ENCODE measurements at places on chromosomes 2 and 18.
A peak's percentile ranks its signal among the peaks of the same experiment; 100 is the strongest.

DNA sequence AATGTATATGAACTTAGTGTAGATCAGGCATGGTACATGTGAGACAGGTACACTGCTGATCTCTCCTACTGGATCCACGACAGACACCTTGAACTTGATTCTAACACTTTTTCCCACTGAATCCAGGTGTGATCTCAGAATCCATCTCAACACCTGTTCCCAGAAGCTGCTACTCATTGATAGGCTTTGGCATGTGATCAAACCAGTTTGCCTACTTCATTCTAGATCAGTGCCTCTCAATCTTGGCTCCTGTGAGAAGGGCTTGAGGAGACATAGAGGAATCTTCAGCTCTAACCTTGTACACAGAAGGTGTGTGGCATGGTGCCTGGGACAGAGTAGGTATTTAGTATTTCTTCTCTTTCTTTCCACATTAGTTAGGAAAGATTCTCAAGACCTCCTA lies 212.3 kb upstream of the ATP5MC3 start:
- no peak for DNase-seq

GRCh38 chr2:73716543-73717250 lies 20.4 kb downstream of the TPRKB start:
- no peak for DNase-seq

DNA sequence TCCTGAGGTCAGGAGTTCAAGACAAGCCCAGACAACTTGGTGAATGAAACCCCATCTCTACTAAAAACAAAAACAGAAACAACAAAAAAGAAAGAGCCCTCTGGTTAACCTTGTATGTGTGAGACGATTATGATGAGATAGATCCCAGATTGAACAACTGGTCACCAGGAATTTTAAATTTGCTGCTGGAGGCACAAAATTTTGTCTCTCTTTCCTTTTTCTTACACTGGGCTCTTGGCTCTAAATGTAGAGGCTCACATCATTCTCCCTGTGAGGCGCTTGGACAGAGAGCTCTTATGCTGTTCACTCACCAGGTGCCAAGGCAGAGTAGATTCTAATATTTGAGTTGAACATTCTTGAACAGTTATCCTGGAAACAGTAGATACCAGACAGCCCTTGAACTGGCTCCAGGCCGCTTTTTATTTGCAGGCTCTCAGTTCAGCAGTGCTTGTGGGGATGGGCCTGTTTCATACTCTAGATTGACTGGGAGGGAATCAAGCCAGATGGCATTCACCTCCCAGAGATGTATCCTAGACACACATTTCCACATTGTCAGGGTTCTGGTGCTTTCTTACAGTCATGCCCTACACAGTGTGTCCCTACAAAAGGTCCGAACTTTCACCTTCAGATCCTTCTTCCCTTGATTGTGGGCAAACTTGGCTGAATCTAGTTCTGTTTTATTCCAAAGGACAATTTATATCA lies 1159.6 kb downstream of the RPIA start:
- no peak for DNase-seq

DNA sequence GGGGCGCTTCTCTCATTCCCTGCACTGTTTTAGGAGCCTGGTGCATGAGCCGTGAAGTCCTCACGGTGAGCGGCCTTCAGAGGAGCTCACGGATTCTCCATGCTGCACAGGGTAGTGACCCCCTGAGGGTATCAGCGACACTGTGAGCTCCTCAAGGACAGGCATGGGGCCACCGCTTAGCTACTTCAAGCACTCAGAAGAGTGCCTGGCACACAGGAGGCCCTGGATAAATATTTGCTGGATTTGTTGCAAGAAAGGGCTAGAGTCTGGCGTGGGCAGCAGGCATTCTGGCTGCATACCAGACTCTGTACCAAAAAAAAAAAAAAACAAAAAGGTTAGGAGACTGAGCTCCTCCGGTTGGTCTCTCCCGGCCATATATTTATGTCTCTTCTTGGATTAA lies 5.7 kb upstream of the MBP start:
- DNase-seq: no peak

DNA sequence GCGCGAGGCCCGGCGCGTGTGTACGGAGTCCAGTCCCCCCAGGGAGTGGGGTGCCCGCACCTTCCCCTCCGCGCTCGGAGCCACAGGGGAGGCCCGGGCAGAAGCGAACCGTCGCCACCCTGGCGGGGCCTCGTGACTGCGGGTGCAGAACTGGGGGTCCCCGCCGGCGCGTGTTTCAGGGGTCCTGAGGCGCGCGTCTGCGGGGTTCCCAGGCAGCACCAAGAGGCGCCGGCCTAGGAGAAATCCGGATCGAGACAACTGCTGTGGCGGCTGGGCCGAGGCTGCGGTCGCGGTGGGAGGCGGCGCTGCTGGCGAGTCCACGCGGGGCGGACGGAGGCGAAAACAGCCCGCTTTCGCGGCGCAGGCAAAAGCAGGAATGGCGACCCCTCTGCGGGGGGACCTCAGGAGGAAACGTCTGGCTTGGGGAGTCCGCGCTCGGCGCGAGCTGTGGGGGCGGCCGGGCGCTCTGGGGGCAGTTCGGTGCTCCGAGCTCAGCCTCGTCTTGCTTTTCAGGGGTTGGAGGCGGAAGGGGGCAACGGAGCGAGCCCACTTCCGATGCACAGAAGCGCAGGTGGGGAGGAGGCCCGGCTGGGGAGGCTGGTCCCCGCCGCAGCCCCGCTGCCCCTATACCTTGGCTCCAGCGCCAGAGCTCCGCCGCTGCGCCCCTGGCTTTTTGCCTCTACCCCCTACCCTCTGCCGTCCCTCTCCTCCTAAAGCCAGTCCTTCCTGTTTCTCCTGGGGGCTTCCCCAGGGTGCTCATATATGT lies 81.5 kb upstream of the LDLRAD4 start:
- DNase-seq: peak; percentile 10

DNA sequence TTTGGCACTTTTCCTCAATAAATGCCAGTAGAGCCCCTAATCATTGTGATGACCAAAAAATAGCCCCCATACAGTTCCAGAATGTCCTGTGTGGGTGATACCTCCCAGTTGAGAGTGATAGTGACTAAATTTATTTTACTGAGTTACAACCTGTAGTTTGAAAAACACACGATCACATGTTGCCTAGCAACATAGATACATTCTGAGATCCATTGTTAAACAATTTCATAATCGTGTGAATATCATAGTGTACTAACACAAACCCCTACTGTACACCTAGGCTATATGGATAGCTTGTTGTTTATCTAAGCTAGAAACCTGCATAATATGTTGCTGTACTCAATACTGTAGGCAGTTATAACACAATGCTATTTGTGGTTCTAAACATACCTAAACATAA lies 30.6 kb downstream of the KCMF1 start:
- no peak for DNase-seq

- DNase-seq: no peak
Observed at GRCh38 chr2:237170020-237170419, 84.3 kb downstream of the COPS8 start.

DNA sequence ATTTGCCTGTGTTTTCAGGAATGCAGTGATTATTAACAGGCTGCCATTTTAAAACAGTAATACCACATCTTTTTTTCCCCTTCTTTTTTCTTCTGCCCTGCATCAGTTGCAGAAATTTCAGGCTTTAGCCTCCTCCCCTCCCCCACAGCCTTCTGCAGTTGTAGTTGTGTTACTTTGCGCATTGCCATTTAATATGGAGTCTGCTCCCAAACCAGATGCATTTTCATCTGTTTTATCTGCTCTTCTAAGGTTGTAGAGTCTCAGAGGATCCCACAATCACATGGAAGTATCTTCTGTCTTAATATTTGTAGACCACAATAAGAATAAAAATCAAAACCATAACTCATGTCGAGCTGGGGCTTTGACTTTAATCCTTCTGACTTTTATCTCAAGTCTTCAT lies 3.8 kb downstream of the ASXL3 start:
- DNase-seq: no peak

DNA sequence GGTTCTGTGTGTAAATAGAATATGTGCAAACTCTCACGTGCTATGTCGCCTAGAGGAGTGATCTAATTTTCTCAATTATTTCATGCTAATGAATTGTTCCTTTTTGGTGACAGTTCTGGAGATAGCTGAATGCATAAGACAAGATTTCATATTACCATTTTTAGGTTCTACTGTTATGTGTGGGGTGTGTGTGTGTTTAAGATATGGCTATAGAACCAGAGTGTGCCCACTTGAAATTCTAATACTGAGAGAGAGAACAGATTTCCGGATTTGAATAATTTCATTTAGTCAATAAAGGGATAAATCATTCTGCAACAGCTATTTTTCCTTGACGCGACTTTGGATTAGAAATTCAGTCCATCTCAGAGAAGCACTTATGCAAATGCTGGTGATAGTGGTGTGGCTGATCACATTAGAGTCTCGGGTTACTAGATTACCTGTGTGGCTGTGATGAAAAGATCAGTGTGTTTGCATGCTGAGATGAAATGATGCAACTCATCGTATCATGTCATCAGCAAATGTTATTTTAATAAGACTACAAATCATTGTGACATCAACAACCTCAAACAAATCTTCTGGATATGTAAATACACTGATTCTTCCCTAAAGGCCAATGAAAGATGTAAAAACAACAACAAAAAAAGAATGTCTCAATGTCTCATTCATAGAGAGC lies 415.9 kb downstream of the EPHA4 start:
- DNase-seq: no peak

DNA sequence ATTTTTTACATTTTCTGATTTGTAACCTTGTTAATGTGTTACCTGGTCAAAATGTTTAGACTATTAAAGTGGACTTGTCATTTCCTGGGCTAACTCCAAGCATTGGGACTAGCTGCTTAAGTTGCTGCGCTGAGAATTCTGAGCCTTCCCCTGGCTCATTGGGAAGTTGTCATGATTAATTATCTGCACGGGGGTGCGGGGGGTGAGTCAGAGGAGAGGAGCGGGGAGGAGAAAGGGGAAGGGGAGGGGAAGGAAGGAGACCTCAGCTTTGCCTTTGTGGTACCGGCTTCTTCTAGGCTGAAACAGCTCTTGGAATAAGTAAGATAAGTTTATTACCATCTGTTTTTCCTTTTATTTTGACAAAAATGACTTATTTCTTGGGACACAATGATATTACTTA lies 52.9 kb upstream of the APCDD1 start:
- DNase-seq: no peak

- no peak for DNase-seq
Observed at GRCh38 chr2:8576525-8577167, 105.2 kb upstream of the ID2 start.

DNA sequence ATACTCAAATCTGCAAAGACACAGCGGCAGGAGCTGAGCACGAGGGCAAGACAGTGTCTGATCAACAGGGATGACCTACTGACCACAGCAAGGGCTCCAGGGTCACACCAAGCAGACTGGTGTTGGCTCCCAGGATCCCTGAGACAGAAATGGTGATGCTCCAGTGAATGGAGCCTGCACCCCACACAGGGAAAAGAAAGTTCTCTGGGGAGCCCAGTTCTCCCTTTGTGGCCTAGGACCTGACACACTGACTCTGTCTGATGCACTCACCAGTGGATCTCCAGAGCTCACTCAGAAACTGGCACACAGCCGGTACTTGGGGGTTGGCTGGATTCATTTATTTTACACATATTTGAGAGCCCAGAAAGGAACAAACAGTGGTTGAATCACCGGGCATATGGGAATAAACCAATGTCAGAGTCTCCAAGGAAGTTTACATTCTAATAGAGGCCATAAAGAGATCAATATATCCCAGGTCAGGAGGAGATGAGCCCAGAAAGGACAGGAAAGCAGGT lies 215.6 kb upstream of the ARL4C start:
- no peak for DNase-seq

- no peak for DNase-seq
Observed at GRCh38 chr18:76398295-76398694, 96.7 kb downstream of the ZNF516 start.

- no peak for DNase-seq
Observed at GRCh38 chr2:4792126-4792525, 900.1 kb upstream of the SOX11 start.

DNA sequence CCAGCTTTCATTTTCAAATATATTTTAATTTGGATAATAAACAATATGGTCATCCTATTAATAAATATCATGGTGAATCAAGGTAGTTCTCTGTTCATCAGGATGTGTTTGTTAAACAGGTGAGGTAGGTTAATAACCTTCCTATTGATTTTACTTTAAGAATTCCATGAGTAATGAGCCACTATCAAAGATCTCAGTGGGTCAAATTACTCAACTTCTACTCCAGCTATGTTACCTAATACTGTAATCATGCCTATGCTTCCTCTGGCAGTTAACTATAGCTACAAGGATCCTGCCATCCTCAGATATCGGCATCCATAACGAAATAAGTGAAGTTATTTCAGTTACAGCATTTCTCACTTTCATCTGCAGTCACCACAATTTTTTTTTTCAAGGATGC lies 289.6 kb upstream of the SLC8A1 start:
- DNase-seq: no peak

- DNase-seq: no peak
Observed at GRCh38 chr2:15432642-15433256, 128.4 kb downstream of the NBAS start.

- DNase-seq: no peak
Observed at GRCh38 chr2:15284614-15285013, 276.5 kb downstream of the NBAS start.

DNA sequence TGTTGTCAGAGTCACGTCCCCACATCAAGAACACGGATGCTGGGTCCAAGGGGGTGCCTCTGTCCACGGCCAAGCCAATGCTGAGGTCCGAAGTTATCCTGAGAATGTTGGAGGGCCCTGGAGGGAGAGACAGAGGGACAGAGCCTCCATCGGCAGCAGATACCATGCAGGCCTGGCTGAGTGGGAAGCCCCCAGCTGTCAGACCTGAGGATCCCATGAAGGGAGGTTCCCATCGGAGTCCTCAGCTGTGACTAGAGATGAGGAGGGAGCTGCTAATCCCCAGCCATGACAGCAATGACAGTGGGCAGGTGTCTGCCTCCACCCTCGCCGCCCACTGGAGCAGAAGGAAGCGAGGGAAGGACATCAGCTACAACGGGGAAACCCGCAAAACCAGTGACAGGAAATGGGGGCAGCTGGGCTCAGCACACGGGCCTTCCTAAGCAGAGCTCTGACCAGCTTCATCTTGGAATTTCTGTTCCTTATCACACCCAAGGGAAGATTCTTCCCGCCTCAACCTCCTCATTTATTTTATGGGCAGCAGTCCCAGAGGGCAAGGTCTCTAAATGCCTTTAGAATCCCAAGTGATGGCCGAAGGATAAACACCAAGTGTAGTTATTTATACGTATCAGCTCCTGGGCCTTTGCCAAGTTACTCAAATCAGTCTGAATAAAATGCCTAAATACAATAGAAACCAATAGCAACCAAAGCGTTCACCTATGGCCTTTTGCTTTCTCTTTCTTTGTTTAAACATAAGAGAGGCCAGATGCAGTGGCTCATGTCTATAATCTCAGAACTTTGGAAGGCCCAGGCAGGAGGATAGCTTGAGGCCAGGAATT lies 32.2 kb downstream of the FAM178B start:
- DNase-seq: no peak
